ENCODE measurements at places on chromosomes 2 and 18.

DNA sequence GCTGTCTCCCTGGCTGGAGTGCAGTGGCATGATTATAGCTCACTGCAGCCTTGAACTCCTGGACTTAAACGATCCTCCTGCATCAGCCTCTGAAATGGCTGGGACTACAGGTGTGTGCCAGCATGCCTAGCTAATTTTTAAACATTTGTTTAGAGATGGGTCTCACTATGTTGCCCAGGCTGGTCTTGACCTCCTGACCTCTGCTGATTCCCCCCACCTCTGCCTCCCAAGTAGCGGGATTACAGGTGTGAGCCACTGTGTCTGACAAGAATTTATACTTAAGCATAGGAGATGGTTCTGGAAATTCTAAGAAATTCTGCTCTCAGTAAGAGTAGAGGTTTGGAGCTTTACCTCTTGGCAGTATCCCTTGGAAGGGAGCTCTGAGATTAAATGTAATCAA, 18.2 kb downstream of the MTHFD2 start:
- no peak for DNase-seq

- DNase-seq: no peak
Measured at GRCh38 chr2:147999126-147999525, 21.4 kb downstream of the ORC4 start.

DNA sequence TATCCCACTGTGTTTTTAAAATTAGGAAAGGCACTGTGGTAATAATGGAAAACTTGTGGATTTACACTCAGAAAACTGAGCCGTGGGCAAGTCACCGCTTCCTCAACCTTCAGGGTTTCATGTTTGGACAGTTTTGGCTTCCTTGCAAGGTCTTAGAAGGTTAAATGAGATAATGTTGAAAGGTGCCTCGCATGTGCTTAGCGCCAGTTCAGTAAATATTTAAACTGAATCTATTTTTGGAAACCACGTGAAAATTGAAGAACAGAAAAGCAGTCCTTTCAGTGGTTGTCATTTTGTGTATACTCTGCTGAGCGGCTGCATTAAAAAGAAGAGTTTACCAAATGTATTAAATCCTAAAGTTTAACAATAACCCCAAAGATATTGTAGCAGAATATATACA, 15.2 kb upstream of the AGAP1 start:
- DNase-seq: no peak

- no peak for DNase-seq
Measured at GRCh38 chr2:121086450-121086849, 198.6 kb downstream of the TFCP2L1 start.

GRCh38 chr2:187971893-187972292, 319.8 kb upstream of the GULP1 start:
- DNase-seq: no peak

GRCh38 chr18:53531896-53532295, 692.6 kb downstream of the MBD2 start:
- DNase-seq: no peak

DNA sequence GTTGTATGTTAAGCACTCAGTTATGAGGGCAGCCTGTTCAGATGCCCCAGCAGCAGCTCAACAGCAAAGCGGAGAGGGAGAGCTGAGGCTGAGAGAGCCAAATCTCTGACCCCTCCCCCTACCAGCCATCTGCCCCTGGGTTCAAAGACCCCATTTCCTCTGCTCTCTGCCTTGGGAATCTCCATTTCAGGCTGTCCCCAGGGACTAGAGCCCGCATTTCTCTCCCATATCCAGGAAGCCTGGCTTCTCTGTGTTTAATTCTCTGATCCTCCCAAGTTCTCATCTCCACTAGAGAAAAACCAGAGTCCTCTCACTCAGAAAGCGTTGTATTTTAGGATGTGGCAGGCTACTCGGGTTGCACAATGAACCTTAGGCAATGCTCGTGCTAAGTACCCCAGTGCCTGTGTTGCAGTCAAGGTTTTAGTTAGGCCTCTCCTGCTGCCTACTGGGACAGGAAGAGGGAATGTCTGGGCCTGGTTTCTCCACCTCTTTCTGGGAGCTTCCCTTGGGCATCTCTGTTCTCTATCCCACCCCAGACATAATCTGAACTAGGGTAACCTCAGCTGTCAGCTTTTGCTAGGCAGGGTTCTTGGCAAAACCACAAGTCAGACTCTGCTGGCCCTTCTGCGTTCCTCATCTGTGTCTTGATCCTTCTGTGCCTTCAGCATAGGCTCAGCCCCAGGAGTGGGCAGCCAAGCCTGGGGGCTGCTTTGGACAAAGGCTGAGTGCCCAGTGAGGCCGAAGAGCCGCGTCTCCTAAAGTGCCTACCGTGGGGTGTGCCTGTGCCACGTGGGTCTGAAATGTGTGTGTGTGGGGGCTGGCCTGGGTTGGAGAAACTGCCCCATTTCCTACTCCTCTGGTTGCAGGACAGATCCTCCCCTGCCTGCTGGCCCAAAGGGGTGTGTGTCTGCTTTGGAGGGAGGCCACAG, 96.8 kb downstream of the STPG4 start:
- no peak for DNase-seq

- no peak for DNase-seq
Measured at GRCh38 chr2:229454934-229455631, 184.0 kb upstream of the PID1 start.

DNA sequence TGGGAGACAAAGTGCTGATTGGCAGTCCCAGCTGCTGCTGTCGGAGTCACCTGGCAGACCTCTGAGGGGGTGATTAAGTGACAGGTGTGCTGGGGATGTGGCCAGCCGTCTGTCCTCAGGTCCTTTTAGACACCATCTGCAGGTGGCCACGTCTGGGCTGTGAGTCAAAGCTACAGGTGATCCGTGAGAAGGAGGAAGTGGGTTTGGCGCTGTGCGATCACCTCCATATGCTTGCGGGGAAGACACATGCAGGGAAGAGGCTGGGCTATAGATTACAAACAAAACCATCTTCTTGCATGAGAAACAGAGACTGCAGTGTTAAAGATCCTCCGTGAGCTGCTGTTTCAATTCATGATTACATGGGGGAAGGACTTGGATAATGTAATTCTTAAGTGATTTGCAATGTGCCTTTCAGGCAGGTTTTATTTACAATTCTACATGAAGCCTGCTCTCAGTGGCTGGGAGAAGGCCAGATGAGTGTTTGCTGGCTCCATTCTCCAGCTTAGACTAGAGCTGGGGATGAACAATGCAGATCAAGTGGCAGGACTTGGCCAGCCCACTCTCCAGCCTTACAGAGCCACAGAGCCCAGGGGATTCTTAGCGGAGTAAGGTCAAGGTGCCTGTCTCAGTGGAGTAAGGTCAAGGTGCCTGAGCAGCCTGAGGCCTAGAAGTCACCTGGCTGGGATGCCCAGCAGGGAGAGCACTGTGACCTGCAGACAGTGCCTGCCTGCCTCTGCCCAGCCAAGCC, 87.8 kb downstream of the LYPD1 start:
- no peak for DNase-seq

DNA sequence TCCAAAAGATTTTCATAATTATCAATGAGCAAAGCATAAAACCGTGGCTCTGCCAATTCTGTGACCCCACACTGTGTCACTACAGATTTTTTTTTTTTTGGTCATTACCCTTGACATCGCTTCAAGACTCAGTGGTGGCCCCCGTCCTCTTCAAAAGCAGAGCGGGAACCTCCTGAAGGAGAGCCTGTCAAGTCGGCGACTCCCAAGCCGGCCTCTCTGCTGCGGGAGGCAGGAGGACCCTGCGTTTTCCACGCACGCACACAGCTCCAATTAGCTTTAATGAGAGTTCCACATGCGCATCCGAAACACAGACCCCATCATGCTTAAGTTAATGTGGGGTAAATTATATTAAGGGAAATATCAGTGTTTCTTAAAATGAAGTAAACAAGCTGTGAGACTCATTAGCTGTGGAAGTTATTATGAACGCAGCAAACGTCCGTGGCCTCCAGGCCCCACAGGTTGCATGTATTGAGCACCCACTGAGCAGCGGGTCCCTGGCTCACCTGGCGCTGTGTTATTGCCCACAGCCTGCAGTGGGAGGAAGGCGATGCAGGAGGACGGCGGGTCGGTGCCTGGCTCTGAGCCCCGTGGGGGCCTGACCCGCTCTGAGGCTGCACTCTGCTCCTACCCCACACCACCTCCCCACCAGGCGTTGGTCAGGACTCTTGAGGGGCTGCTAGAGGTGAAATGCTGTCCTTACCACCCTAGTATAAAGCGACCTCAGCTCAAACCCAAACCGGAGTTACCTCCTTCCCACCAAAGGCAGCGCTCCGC, 181.0 kb upstream of the SALL3 start:
- no peak for DNase-seq

- no peak for DNase-seq
Measured at GRCh38 chr2:45169339-45170190, 160.3 kb upstream of the SIX2 start.

- no peak for DNase-seq
Measured at GRCh38 chr2:237113026-237113795, 27.5 kb downstream of the COPS8 start.

DNA sequence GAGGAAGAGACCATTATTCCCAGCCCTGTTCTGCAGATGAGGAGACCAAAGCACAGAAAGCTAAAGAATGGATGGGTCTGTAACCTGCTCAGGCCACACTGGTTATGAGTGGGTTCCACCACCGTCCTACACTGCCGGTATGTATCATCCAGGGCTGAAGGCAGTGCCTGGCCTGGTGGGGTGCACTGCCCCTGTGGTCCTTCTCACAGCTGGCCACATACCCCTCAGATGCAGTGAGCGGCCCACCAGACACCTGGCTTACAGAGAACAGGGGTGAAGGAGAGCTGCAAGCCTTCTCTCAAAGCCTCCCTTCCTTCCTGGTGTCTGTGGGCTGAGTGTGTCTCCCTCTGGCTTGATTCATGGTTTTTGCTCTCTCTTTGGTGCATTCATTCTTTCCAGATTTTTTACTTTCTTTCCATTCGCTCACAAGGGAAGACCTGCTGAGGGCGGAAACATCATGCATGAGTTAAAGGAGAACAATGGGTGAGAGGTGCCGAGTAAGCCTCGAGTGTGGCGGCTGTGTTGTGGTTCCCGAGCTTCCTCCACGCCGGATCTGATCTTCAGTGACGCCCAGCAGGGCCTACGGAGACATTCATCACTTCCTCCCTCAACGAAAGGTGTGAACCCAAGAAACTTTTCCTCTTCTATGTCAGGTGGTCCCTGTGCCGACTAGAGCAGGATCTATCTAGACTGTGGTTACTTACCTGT, 62.1 kb upstream of the REL start:
- DNase-seq: no peak

GRCh38 chr18:32661486-32662299, 111.1 kb downstream of the KLHL14 start:
- no peak for DNase-seq

DNA sequence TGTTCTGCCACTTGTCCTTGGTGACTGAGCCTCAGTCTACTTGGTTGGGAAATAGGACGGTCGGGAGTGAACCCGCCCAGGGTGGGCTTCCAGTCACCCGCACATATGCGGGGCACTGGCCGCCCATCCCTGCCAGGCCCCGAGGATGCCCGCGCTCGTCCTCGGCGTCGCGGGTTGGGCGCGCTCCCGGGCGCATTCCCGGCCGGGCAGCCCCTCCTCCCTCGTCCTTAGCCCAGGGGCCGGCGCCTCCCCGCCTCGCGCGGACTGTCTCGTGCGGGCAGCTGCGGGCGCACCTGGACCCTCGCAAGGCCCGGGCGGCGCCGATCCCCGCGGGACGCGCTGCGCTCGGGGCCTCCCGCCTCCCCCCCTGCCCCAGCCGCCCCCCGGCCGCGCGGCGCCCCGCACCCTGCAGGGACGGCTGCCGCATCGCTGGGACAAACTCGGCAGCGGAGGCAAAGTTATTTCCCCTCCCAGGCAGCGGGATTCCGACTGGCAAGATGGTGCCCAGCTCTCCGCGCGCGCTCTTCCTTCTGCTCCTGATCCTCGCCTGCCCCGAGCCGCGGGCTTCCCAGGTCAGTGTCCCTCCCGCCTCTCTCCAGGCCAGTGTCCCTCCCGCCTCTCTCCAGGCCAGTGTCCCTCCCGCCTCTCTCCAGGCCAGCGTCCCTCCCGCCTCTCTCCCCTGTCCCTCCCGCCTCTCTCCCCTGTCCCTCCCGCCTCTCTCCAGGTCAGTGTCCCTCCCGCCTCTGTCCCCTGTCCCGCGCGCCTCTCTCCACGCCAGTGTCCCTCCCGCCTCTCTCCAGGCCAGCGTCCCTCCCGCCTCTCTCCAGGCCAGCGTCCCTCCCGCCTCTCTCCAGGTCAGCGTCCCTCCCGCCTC, at the start of gene FBLN7:
Gene FBLN7, plus strand, starts transcription at position 227 of the 874 bp plus-strand sequence. Its CDS starts 271 bp downstream, at position 498.
- DNase-seq: no peak

- no peak for DNase-seq
Measured at GRCh38 chr2:165402162-165402561, 67.3 kb upstream of the CSRNP3 start.

DNA sequence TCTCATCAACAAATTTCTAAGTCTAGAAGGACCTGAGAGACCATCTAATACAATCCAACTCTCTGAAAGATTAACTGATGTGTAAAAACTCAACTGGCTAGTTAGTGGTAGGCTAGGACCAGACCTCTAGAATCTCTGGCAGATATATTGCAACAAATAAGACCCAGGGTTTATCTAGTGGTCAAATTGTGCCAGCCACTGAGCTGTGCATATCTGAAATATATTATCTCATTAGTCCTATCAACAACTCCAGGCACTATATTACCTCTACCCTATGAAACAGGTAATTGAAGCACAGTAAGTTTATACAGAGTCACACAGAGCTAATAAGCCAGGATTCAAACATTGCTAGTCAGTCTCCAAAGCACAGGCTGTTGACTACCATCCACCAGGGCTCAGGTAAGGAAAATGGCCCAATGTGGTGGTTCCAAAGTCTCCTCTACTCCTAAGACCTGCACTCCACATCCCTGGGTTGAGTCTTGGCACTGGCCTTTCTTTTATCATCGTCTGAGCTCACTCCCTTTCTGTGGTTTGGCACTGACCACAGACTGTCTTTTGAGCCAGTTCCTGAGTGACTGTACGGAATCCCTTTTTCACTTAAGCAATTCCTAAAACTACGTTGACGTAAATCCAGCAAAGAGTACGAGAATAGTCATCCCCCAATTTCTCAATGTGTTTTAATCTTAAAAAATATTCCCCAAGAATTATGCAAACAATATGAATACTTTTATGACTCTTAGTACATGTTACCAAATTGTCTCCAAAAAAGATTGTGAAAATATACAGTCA, 11.9 kb upstream of the PID1 start:
- peak; percentile 5 for DNase-seq

DNA sequence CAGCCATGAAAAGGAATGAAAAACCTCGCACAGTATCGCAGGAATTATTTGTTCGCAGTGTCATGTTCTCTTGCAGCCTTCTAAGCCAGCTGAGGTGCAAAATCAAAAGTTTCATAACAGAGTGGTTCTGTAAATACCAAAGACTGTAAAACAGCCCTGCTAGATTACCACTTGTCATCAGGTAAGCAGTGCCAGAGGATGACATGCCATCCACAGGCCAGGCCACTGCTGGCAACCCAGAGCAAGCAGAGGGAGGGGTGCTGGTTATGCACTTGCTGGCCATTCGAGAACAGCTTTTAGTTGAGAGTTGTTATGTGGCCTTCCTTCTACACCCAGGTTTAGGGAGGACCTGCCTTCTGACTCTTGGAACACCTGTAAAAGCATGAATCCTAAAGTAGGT, 114.3 kb upstream of the MGAT5 start:
- DNase-seq: no peak

GRCh38 chr2:32712870-32713269, 85.0 kb downstream of the TTC27 start:
- no peak for DNase-seq

- no peak for DNase-seq
Measured at GRCh38 chr2:230160112-230160660, 59.6 kb downstream of the SP110 start.

GRCh38 chr18:54479365-54479764, 111.7 kb upstream of the DYNAP start:
- DNase-seq: no peak

- DNase-seq: no peak
Measured at GRCh38 chr18:52244658-52245057, 95.3 kb upstream of the DCC start.

- peak; percentile 44 for DNase-seq
Measured at GRCh38 chr2:73089270-73090030, 17.9 kb upstream of the SFXN5 start.

All from GOT3 (cell line).